ENCODE measurements at places on chromosomes 12 and 14. TPM values are rescaled to one million over a fixed set of nuclear protein-coding genes. Genes with fewer than 3 reads are reported as not detected.

The ZDHHC17 gene
- total RNA-seq = 65.5 TPM

- DNase-seq = no peak
These were observed 9.2 kb upstream of the PAPLN start for GRCh38 chr14:73227812-73228781.

- no peak for DNase-seq
These were observed 86.9 kb downstream of the SPTSSA start for GRCh38 chr14:34374998-34375740.

- DNase-seq = no peak
These were observed 77.6 kb upstream of the RIC8B start for GRCh38 chr12:106696681-106697417.

The ZDHHC22 gene
- not detected for total RNA-seq
